Prostate gland (tissue), 2 donors: ENCODE measurements at places on chromosomes 6 and 20.

- DNase-seq, result peak; percentile 70
Measured at GRCh38 chr20:5100684-5101347, 18.9 kb downstream of the PCNA start.

GRCh38 chr6:110366256-110366655, 8.1 kb upstream of the METTL24 start:
- DNase-seq, result no peak

GRCh38 chr6:25942561-25943147, 12.2 kb upstream of the SLC17A2 start:
- no peak for DNase-seq

DNA sequence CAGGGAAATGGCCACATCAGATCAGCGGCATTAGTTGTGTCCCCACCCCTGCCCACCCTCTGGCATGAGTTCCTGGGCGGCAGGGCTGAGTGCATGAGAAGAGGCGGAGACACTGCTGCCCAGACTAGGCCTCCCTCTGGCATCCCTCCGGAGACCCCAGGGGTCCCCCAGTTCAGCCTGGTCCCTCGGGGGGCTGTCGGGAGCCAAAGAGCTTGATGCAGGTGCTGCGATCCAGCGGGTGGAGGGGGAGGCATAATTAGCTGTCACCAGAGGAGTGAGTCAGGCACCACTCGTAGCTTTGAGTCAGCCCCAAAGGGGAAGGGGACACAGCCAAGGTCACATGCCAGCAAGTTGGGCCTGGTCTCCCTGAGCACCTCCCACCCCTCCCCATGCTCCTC, 34.5 kb downstream of the DLGAP4 start:
- DNase-seq, result no peak

GRCh38 chr20:15236812-15237211, 899.4 kb upstream of the FLRT3 start:
- no peak for DNase-seq

DNA sequence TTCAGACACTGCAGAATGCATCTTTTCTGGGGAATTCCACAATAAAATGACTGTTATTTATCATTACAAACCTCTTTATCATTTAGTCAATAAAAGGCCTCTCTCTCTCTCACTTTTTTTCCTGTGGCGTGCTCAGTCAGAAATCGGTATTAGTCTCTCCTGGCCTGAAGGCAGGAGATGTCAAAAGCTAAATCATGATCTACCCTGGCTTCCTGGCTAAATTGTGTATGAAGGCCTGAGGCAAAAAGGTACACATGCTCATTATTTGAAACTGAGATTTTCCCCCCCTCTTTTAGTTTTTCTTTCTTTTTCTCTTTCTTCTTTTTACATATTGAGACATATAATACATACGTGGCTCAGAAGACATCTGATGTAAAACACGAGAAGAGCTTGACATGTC, 375.0 kb upstream of the SLC35B3 start:
- DNase-seq, result no peak
